ENCODE measurements at places on chromosomes 1 and 21.
A peak's percentile ranks its signal among the peaks of the same experiment; 100 is the strongest.

GRCh38 chr1:19208710-19209438 lies 1.2 kb downstream of the UBR4 start:
- no peak for DNase-seq

DNA sequence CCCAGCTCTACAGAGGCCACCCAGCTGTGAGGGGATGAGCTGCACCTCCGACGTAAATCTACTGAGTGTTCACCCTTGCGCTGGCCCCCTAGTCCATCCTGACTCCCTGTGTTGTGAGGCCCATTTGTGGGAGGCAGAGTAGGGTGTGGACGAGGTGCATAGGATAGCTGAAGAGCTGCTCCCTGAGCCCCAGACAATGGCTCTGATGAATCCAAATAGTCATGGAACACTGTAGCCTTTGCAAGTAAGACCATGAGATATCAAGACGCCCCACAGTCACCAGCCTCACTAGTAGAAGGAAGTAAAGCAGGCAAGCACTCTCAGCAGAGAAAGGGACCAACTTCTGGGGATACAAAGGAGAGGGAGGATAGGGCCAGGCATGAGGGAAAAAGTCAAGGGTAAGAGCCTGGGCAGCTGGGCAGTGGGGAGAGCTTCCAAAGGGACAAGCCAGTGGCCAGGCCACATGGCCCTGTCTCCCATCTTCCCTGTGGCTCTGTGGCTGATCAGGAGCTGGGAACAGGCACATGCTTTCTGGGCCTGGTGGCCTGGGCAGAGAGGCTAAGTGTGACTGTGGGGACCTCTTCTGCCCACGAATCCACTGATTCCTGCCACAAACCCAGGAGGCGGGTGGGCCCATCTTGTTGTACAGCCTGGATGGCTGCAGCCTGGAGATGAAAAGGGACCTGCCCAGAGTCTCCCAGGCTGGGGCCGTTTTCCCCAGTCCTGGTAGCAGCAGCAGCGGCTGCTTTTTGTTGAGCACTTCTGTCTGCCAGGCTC lies 55.5 kb upstream of the EPS8L3 start:
- no peak for DNase-seq

DNA sequence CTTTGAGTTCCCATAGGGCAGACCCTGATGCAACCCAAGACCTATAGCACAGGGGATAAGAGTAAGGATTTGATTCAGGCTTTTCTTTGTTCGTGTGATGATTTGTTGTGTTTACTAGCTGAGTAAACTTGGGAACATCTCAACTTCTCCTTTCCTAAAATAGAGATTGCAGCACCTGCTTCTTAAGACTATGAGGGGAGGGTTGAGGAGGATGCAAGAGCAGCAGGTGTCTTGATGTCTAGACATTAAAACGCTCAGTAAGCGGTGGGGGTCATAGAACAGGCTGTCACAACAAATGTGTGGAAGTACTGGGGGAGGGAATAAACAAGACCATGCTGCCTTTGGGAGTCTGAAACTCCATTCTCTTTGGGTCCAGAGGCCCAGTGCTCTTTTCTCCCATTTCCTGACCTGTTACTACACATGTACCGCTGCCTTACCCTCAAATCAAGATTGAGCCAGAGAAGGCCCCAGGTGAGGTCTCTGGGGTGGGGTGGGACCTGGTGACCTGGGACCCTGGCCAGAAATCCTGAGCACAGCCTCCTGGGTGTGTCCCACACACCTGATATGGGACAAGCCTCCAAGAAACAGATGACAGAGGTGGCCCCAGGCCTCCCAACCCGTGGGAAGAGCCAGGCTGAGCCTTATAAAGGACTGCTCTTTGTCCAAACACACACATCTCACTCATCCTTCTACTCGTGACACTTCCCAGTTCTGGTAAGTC lies at the start of gene S100A7A:
Gene S100A7A (plus strand): TSS at position 671 of the 721 bp plus-strand sequence. CDS start 1,563 bp downstream, outside the sequence.
- DNase-seq, result no peak

DNA sequence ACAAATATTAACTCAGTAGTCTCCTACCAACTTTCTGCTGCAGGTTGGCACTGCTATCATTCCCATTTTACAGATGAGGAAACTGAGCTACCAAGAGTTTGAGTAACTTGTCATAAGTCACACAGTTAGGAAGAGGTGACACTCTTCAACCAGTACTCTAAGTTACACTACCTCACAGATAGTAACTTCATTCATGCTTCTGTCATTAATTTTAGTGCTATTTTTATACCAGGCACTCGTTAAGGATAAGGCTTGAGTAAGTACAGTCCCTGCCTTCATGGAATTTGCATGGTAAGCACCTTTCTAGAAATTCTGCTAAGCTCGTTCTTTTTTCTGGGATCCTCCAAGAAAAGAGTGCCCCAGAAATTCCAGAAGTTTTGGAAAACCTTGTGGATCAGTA lies 78.7 kb downstream of the ZP4 start:
- no peak for DNase-seq

DNA sequence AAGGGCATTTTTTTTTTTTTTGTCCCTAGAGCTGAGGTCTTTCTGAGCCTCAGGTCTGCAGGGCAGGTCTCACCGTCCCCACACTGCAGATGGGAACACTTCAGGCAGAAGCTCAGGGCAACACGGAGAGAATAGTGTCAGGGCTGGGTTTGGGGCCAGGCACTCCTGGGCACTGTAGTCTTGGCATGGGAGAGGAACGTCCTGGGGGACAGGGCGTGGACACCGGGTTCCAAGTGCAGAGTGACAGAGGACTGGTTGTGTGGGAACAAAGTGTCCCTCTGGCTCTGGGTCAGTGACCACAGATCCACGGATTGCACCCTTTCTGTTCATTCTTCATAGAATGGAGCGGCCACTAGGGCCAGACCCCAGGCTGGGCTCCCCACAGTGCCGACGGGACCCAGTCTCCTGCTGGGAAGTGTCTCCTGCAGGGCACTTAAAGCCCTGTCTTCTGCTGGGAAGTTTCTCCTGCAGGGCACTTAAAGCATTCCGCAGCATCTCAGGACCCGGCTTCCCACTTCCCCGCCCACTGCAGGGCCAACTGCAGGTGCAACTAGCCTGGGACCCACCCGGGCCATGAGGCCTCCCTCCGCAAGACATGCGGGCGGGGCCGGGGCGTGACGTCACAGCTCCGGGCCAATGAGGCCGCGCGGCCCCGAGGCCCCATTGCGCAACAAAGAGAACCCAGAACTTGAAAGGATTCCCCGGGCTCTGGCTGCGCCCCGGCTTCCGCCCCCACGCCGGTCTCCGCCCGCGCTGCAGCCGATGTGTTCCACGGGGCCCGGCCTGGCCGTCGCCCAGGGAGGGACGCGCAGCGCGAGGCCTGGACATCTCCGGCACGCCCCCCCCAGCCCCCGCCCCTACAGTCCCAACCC lies 1.2 kb downstream of the GPR153 start:
- peak; percentile 80 for DNase-seq

Data from right kidney (tissue), 9 donors.